ENCODE measurements at places on chromosomes 6 and 20. TPM values are rescaled to one million over a fixed set of nuclear protein-coding genes. Genes with fewer than 3 reads are reported as not detected.

Gene MOCS1
- polyA plus RNA-seq, result 11.3 TPM

Gene REM1
- 0.86 TPM for polyA plus RNA-seq

Gene PRRT1
- 2.2 TPM for polyA plus RNA-seq

Gene TRIM31
- not detected for polyA plus RNA-seq

Gene PROCR
- 10.0 TPM for polyA plus RNA-seq

Gene CAPN11
- 0.14 TPM for polyA plus RNA-seq

Gene PRL
- not detected for polyA plus RNA-seq

Gene RAD21L1
- not detected for polyA plus RNA-seq

Gene PLEKHG1
- polyA plus RNA-seq, result 34.7 TPM

Gene SERAC1
- 15.0 TPM for polyA plus RNA-seq

Gene LGSN
- polyA plus RNA-seq, result 0.41 TPM

Gene FHL5
- 0.43 TPM for polyA plus RNA-seq

GRCh38 chr6:114833211-114833610, 490.4 kb upstream of the HS3ST5 start:
- no peak for DNase-seq

DNA sequence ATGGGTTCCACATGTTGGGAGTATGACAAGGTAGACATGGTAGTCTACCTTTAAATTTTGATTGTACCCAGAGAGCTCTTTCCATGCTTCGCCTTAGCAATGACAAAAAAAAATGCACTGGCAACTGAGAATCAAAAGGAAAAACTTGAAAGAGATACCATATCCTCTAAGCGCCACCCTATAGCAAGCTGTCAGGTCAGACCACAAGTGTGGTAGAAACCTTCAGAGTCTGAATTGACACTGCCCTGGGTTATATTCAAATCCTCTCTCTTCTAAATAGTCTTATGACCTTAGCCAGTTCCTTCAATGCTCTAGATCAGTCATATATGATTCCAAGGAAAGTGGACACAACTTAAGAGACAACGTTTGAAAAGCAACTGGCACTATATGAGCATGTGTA, 45.6 kb upstream of the SMLR1 start:
- no peak for DNase-seq

GRCh38 chr20:47220161-47220582, 136.3 kb downstream of the ZMYND8 start:
- no peak for DNase-seq

- DNase-seq, result no peak
These were observed 491.6 kb upstream of the CDH4 start for GRCh38 chr20:60760256-60761000.

DNA sequence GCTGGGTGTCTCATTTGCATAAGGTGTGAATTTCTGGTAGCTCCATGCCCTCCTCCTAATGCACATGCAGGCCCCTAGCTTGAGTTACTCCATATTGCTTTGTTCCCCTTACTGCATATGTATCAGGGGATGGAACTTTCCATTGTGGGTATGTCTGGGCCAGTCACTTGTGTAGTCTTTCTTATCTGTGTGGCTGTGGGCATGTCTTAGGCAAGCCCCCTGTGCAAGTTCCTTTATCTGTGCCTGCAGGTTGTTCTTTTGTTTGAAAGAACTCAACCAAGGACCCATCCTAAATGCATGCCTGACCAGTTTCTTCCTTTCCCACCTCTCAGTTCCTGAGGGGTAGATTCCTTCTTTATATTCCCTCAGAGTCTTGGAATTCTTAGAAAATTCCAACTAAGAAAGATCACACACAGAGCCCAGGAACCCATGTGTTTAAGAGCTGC, 23.6 kb downstream of the MBOAT1 start:
- DNase-seq, result no peak

DNA sequence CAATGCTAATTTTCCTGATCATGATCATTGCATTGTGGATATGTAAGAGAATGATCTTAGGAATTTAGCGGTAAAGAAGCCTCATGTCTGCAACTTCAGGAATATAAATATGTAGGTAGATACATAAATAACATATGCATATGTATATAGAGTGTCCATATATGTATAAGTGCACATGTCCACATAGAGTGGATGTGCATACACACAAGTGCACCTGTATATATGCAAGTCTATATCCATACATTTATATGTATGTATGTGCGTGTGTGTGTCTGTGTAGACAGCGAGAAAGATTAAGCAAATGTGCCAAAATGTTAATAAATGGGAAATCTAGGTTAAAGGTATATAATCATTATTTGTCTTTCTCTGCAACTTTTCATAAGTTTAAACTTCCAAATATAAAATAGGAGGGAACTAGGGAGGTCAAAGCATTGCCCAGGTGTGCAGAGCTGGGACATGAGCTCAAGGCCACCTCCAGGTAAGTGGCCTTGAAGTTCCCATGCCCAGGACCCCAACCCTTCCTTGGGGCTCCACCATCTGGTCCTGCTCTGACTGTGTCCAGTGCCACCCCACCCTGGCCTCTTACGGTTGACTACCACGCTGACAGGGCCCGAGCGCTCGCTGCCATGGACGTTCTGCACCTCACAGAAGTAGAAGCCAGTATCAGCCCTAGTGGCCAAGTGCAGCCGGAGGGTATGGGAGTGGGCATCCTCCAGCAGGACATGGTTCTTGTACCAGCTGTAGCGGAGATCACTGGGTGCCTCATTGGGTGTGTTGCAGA, 9.6 kb downstream of the SIGLEC1 start:
- DNase-seq, result no peak

- no peak for DNase-seq
These were observed 151.3 kb downstream of the DTNBP1 start for GRCh38 chr6:15511248-15512125.

DNA sequence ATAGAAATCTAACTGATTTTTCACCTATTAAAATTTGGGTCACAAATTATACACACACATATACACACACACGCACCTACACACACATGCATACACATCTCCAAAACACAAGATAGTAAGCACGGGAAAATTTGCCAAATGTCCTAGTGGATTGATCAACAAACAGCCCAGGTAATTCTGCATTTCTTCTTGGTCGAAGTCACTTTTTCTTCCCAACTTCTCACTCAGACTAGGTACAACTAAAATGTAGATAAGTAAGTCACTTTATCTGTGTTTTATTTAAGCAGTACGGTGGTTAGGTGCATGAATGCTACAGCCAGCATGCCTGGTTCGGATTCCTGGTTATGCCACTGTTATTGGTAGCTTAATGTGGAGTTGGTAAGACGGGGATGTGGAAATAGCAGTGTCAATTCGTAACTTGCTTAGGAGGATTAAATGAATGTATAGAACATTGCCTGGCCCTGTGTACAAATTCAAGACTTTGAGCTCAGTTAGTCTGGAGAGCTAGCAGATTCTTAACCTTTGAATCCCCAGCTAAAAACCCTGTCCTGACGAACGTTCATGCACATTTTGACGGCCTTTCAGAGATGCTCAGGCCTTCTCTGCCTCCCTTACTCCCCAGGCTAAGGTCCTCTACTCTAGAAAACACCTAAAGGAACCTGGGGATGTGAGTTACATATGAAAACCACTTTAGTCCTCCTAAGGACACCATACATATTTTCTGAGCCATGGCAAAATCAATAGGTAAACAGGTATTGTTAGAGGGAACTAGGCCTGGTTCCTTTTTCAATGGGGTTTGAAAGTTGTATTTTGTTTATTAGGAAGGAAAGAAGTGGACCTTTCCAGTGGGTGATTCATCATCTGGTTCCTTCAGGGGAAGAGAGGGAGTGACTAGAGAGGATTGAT, 50.9 kb downstream of the CYP24A1 start:
- DNase-seq, result no peak

DNA sequence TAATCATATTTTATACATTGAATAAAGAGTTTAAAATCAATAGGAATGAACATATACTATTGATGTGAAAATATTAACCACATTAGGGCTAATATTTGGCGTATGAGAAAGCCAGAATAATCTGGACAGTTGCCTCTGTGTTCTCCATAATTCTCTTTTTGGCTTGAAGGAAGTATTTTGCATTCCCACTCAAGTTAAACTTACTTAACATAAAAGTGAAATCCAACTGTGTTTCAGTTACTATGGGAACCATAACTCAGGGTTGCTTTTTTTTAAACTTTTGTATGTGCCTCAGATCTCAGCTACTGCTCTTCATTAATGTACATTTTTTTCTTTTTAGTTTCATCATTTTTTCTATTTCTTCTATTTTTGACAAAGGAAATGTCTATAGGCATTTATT, 479.8 kb downstream of the NKAIN2 start:
- DNase-seq, result no peak

- DNase-seq, result no peak
These were observed 80.4 kb upstream of the SPTLC3 start for GRCh38 chr20:12928358-12928754.

DNA sequence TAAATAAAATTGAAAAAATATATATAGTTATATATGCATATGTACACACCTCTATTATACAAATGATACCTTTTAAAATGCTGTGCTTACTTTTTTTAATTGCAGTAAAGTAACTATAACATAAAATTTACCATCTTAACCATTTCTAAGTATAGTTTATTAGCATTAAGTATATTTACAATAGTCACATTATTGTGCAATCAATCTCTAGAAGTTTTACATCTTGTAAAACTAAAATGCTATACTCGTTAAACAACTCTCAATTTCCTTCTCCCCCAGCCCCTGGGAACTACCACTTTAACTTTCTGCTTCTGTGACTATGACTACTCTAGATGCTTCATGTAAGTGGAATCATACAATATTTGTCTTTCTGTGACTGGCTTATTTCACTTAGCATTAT, 146.7 kb upstream of the DST start:
- DNase-seq, result no peak

DNA sequence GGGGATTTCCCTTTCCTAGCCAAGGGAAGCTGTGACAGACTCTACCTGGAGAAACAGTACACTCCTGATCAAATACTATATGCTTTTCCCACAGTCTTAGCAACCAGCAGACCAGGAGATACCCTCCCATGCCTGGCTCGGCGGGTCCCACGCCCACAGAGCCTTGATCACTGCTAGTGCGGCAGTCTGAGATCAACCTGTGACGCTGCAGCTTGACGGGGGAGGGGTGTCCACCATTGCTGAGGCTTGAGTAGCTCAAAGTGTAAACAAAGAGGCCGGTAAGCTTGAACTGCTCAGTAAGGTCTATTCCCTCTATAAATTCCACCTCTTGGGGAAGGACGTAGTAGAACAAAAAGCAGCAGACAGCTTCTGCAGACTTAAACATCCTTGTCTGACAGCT, 63.2 kb downstream of the WASF1 start:
- no peak for DNase-seq

- DNase-seq, result no peak
These were observed 110.1 kb upstream of the AGPAT4 start for GRCh38 chr6:161383951-161384350.

DNA sequence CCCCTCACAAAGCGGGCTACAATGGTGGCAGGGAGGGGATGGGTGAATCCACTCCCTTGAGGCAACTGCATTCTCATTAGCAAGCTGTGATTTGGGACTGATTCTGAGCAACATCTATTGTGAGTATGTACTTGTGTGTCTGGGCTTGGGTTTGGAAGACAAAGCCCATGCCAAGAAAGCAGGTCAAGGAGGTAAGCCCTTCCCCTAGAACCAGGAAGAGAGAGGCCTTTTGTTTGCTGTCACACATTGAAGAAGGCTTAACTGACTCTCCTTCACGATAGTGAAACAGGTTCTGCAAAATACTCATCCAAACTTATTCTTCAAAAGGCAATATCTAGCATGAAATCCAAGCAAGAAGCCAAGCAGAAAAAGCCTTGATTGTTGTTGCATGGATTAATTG, 403.1 kb upstream of the ID4 start:
- no peak for DNase-seq

- DNase-seq, result no peak
These were observed 93.6 kb downstream of the ARMC2 start for GRCh38 chr6:108941859-108942258.

DNA sequence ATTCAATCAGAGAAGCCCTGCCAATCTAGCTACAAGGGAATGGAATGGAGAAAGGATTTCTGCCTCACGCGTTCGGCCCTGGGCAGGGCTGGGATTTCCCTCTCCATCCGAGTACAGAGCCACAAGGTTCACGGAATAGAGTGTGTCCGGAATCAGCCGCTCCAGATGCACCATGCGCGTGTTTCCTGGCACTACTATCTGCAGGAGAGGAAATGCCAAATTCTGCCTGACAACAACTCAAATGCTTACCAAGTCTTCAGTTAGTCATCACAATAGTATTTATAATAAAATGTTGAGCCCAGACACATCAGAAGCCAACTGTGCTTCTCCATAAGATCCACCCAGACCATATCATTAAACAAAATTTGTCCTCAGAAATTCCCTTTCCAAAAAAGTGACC, 75.1 kb downstream of the COL12A1 start:
- no peak for DNase-seq

DNA sequence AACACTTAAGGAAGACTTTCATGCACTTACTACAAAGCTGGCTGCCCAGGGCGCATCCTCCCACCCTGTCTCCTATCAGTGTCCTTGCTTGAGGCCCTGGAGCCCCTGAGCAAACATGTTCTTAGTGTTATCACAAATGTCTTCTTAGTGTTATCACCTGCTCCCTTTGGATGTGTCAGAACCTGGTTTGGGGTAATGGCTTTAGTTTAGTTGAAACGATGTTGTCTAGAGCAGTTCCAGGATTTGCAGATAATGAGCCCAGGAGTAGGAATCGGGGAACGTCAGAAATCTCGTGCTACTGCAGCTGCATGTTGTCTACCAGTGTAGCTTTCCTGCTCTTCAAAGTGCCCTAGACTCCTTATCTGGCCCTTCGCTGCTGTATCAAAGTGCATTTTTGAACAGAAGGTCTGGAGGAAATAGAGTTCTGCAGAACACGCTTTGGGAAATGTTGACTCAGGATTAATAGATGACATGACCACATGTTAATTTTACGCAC, 69.6 kb downstream of the PHACTR2 start:
- no peak for DNase-seq

- DNase-seq, result no peak
These were observed 53.8 kb downstream of the NCOA6 start for GRCh38 chr20:34771680-34772081.

GRCh38 chr6:145631374-145631773, 103.9 kb downstream of the EPM2A start:
- DNase-seq, result no peak

DNA sequence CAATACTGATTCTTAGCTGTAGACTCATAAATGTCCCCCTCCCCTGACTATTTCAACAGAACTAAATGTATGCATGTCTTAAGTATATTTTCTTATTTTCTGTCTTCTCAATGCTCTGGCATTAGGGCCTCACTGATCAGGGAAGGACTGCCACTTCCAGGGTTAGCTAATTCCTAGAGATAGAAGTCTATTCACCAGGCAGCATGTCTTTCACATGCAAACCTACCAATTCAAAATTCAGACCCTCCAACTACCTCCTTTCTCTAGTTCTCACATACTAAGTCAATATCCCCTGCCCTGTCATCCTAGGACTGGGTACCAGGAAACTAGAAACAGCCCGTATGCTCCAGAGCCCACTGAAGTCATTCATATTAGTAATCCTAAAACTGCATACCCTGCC, 132.3 kb downstream of the RALGAPA2 start:
- no peak for DNase-seq

All from left renal cortex interstitium (tissue), 4 donors.